ENCODE measurements at places on chromosomes 1 and 21. TPM values are rescaled to one million over a fixed set of nuclear protein-coding genes. Genes with fewer than 3 reads are reported as not detected.

TRNP1 gene
- total RNA-seq = 23.3 TPM

SLC39A1 gene
- total RNA-seq = 25.1 TPM

ADAMTSL4 gene
- total RNA-seq = 0.23 TPM

CFAP74 gene
- total RNA-seq = 1.8 TPM

ZNF683 gene
- total RNA-seq = not detected

FMO4 gene
- total RNA-seq = 0.46 TPM

CHI3L2 gene
- 0.92 TPM for total RNA-seq

RUNX3 gene
- 0.23 TPM for total RNA-seq

PHLDA3 gene
- total RNA-seq = 12.9 TPM

Measured in diencephalon (tissue), 1 donor.